ENCODE measurements at places on chromosomes 7 and 10. TPM values are rescaled to one million over a fixed set of nuclear protein-coding genes. Genes with fewer than 3 reads are reported as not detected.

The TEX36 gene
- total RNA-seq: not detected

The CDC14C gene
- not detected for total RNA-seq

The CLRN3 gene
- total RNA-seq: not detected

The TMEM184A gene
- total RNA-seq: 0.13 TPM

The HACD1 gene
- total RNA-seq: 7.8 TPM

The UBTD1 gene
- total RNA-seq: 32.8 TPM

The LIPN gene
- total RNA-seq: not detected

The FFAR4 gene
- not detected for total RNA-seq

The GJD4 gene
- not detected for total RNA-seq

The SEMA3E gene
- total RNA-seq: 0.88 TPM

The MRLN gene
- total RNA-seq: not detected

The CRHR2 gene
- total RNA-seq: not detected

The CALHM3 gene
- not detected for total RNA-seq

The ANXA8 gene
- total RNA-seq: 0.40 TPM

The XRCC2 gene
- 2.1 TPM for total RNA-seq

The PKD2L1 gene
- not detected for total RNA-seq

The TLL2 gene
- 0.26 TPM for total RNA-seq

The CPED1 gene
- total RNA-seq: 21.2 TPM

The RHOBTB1 gene
- total RNA-seq: 13.3 TPM

The BICC1 gene
- 37.6 TPM for total RNA-seq

The CELF2 gene
- total RNA-seq: 10.3 TPM

The BLVRA gene
- 59.5 TPM for total RNA-seq

The BAMBI gene
- total RNA-seq: 23.4 TPM

The DGKI gene
- total RNA-seq: 0.40 TPM

The SFTPD gene
- total RNA-seq: not detected

The PRLHR gene
- total RNA-seq: not detected

The RAB19 gene
- not detected for total RNA-seq

The SPDYE1 gene
- total RNA-seq: not detected

The FAM24A gene
- not detected for total RNA-seq

The BTRC gene
- 11.9 TPM for total RNA-seq
